Smooth muscle cell of the coronary artery (primary cell): ENCODE measurements at places on chromosomes 12 and 14. TPM values are rescaled to one million over a fixed set of nuclear protein-coding genes. Genes with fewer than 3 reads are reported as not detected.

The TAS2R31 gene
- total RNA-seq, result 1.2 and 2.3 TPM in 2 replicates

The ATG2B gene
- 14.8 and 31.1 TPM in 2 replicates for total RNA-seq

The ADAM21 gene
- total RNA-seq, result 0.23 and 0.75 TPM in 2 replicates

The CLEC14A gene
- 0.15 and 0.47 TPM in 2 replicates for total RNA-seq
